ENCODE measurements at places on chromosomes 11 and 22.

GRCh38 chr11:92911478-92911877 lies 58.0 kb upstream of the MTNR1B start:
- DNase-seq = no peak

- no peak for DNase-seq
Measured at GRCh38 chr22:38479096-38479837, 11.4 kb downstream of the KDELR3 start.

DNA sequence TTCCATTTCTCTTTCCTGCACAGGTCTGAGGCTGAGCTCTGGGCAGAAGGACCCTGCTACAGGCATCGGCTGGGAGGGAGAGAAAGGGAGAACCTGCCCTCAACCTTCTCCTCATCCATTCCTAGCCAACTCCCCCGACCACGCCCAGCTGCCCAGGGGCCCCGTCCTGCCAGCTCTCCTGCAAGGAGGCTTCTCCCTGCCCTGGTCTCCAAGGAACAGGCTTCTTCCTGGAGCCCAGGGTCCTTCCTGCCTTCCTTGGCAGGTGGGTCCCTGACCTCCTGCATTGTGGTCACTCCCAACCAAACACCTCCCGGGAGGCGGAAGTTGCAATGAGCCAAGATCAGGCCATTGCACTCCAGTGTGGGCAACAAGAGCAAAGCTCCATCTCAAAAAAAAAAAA lies 12.5 kb upstream of the HMOX1 start:
- no peak for DNase-seq

GRCh38 chr11:61949169-61950034 lies 749 bp upstream of the BEST1 start:
- DNase-seq = no peak

- no peak for DNase-seq
Measured at GRCh38 chr11:134630861-134631260, 218.8 kb upstream of the B3GAT1 start.

- no peak for DNase-seq
Measured at GRCh38 chr22:40597526-40598430, 38.7 kb downstream of the MRTFA start.

DNA sequence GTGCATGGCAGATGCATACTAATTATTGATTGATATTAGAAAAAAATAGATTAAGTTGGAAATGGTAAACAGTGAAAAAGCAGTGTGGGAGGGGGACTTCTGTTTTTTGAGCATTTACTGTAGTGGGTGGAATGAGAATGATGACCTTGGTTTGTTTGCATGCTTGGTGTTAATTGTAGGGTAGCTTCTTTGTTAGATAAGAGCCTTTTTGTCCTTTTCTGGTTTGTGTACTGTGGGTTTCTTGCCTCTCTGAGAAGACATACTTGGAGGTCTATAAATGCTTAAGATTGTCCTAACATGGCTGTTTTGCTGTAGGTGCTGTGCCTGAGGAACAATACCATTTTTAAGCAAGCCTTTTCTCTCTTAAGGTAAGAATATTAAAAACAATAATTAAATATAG lies 17.0 kb downstream of the MRPL48 start:
- DNase-seq = no peak

DNA sequence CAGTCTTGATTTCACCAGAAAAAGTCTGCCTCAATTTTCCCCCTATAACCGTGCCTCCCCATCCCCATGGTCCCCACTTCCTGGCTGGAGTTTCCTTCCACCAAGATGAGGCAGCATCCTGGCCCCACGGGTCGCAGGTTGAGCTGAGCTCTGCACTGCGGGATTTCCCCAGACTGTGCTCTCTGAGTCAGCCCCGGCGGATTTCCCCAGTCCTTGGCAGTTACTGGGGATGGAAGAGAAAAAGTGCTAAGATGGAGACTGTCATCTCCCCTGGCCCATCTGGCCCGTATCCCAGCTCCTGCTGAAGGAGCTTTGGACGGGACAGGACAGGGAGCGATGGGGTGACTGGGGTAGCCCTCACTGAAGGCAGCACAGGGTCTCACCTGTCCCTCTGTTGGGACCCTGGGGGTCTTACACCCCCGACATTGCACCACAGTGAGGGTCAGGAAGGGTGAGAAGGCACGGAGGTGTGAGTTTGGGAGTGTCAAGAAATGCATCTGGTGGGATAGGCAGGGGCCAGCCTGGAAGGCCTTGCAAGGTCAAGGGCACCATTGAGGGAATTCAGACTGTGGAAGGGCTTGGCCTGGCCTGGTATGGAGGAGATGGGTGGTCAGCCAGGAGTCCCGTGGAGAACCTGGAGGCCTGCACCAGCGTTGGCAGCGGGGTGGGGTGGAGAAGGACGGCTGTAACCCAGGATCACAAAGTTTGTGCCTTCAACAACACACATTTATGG lies 36.5 kb downstream of the NADSYN1 start:
- DNase-seq = no peak
